Umbilical cord (tissue), 2 donors: ENCODE measurements at places on chromosomes 2 and 18. TPM values are rescaled to one million over a fixed set of nuclear protein-coding genes. Genes with fewer than 3 reads are reported as not detected.

Gene PRKAG3
- total RNA-seq, result not detected

Gene PLA2R1
- total RNA-seq, result 18.3 TPM

Gene COL6A3
- 1,957 TPM for total RNA-seq

Gene ERFE
- total RNA-seq, result 4.3 TPM

- no peak for DNase-seq
Measured at GRCh38 chr2:69238449-69239031, 148.5 kb downstream of the GFPT1 start.

GRCh38 chr2:19784456-19784855 is 117.3 kb downstream of the TTC32 start:
- no peak for DNase-seq

DNA sequence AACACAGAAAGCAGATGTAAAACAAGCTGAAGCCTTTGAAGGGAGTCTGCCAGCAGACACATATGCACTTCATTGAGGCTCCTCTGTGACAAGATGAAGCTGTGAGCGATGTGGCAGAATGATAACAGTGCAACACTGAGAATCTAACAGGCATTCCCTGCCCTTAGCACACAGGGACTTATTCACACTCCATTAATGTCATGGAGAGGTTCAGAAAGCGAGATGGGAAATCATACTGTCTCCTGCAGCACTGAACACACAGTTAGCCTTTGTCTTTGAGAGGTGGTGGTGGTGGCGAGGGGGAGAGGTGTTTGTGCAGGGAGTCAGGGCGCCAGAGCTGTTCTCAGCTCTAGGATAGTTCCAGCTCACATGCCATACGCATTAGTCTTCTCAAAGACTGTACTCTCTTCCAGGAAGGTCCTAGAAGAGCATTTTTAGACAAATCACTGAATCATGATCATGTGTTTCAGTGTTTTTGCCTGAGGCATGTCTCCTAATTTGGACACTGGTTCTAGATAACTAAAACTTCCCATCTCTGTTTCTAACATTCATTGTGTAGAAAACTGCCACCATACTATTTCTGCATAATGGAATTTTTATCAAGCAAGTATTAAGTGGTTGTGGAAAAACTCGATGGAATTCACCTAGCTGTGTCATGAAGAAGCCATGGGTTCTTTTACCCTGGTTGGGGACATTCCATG is 93.5 kb upstream of the ITGB6 start:
- DNase-seq, result peak; percentile 49

GRCh38 chr18:60163622-60164021 is 209.0 kb downstream of the MC4R start:
- no peak for DNase-seq

GRCh38 chr2:96926791-96927190 is 56.9 kb upstream of the SEMA4C start:
- DNase-seq, result no peak

DNA sequence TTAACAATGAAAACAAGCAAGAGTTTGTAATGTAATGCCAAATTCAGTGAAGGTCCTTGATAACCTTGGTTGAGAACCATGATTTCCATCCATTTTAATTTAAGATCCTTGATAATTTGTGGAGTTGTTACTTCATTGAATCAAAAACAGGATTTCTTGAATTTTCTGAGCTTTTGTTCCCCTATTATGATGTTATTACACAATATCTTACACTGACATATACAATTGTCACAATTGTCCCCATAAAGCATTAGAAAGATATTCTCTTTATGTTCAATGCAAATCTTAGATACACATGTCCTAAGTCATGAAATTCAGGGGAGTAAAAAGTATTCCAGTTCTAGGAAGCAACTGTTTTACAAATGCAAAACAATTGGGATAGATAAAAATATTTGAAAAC is 83.6 kb downstream of the ARHGEF33 start:
- no peak for DNase-seq

- no peak for DNase-seq
Measured at GRCh38 chr2:219273937-219274336, 5.2 kb upstream of the DNAJB2 start.

DNA sequence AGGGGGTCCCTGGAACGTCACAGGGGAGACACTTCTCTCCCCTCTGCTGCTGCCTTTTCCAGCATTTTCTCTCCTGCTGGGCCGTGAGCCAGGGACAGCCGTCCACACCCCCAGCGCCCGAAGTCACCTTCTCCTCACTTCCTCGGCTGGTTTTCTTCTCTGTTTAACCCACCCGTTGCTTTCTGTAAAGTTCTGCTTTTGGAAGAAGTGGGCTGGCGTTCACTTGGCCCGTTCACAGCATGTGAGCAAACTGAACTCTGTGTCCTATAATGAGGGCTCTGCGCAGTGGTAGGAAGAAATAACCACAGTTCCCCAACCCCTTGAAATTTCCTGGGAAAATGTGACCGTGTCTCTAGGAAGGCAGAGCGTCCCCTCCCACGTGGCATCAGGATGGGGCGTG is 187.0 kb upstream of the HDAC4 start:
- DNase-seq, result no peak

DNA sequence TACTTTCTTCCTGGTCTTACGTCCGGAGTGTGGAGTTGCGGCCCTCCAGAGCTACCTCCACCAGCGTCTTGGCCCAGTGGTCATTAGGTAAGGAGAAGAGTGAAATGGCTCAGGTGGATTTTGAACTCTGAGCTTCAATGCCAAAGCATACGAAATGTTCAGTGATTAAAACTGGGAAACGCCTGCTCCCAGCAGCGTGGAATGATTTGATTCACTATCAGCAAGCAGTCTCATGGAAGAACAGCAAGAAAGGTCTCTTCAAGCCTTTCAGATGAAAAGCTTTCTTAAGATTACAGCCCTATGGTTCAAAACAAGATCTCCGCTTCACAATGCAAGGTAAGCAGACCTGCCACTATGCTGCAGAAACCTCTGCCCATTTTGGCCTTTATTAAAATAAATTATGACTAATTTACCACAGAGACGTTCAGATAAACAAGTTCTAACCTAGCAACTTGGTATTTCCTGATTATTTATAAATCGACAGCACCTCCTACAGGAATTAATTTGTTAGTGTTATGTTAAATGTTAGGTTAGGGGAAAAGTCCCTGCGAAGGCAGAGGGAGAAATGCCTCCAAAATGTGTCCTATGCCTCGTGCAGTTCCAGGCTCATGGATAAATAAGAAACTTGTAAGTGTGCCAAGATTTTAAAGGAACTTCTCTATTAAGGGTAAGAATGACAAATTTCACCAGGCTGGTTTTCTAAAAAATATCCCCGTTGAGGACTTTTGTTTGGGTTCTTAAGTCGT is 10.1 kb downstream of the SP9 start:
- no peak for DNase-seq

DNA sequence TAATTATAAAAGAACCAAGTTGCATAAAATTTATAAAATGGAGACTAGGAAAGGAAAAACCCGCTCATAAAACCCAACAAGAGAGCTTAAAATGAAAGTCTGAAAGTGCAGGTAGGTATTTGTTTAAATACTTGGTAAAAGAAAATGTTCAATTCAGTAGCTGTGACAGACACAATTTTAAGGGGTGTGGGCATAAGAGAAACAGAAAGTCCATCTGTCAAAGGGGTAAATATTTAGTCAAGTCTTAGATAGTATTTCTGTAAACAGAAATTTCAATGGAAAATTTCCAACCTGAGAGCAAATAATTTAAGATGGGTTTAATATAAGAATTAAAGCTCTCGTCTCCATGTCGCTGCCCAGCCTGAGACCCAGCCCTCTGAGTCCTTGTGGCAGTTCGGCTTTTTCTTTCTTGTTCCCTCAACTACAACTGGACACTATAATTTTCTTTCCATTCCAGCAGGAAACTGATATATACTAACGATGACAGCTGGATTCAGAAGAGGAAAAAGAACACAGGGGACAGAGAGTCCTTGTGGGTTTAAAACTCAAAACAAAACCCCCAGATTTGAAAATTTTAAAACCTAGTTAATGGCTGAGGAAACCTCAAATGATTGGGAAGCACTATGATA is 88.0 kb upstream of the ZFP36L2 start:
- no peak for DNase-seq
